ENCODE measurements at places on chromosomes 12 and 14. TPM values are rescaled to one million over a fixed set of nuclear protein-coding genes. Genes with fewer than 3 reads are reported as not detected.

- H3K4me3 ChIP-seq, result no peak overlapping the region
- H3K27ac ChIP-seq, result no peak overlapping the region
- peak; percentile 72 for DNase-seq
- H3K4me1 ChIP-seq, result no peaks in the 10 kb centered on the region
- no peaks in the 10 kb centered on the region for H3K36me3 ChIP-seq
- H3K27me3 ChIP-seq, result no peaks in the 10 kb centered on the region
Measured at GRCh38 chr12:31524791-31525495, 66.0 kb downstream of the DENND5B start.

GRCh38 chr12:104292872-104293794 is 10.4 kb upstream of the EID3 start:
- H3K27ac ChIP-seq, result peak overlapping the region; percentile 34
- H3K4me3 ChIP-seq, result no peak overlapping the region
- H3K4me1 ChIP-seq, result peaks cover 14% of the 10 kb centered on the region
- H3K36me3 ChIP-seq, result peaks cover 32% of the 10 kb centered on the region
- DNase-seq, result no peak
- no peaks in the 10 kb centered on the region for H3K27me3 ChIP-seq

Gene PIWIL1
- not detected for total RNA-seq

Gene BCL11B
- total RNA-seq, result under 0.01 TPM

- peaks cover 8% of the 10 kb centered on the region for H3K36me3 ChIP-seq
- peaks cover 11% of the 10 kb centered on the region for H3K4me1 ChIP-seq
- DNase-seq, result no peak
- H3K4me3 ChIP-seq, result no peak overlapping the region
- H3K27ac ChIP-seq, result no peak overlapping the region
Measured at GRCh38 chr12:7073946-7074345, 13.4 kb downstream of the C1S start.

DNA sequence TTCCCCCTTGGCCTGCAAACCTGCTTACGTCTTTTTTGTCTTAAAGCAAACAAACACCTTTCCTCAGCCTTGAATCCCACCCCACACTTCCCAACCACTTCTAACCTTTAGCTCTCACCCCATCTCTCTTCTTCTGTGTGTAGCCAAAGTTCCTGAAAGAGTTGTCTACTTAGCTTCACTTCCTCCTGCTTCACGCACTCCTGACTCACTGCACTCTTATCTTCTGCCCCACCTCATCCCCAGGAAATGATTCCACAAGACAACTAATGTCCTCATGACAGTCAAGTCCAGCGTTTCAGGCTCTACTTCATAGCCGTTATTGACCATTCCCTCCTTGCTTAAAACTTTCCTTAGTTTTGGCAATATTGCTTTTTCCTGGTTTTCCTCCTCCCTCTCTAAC is 22.4 kb downstream of the EIF2B2 start:
- no peaks in the 10 kb centered on the region for H3K4me1 ChIP-seq
- H3K4me3 ChIP-seq, result no peak overlapping the region
- H3K27me3 ChIP-seq, result no peaks in the 10 kb centered on the region
- DNase-seq, result peak; percentile 52

DNA sequence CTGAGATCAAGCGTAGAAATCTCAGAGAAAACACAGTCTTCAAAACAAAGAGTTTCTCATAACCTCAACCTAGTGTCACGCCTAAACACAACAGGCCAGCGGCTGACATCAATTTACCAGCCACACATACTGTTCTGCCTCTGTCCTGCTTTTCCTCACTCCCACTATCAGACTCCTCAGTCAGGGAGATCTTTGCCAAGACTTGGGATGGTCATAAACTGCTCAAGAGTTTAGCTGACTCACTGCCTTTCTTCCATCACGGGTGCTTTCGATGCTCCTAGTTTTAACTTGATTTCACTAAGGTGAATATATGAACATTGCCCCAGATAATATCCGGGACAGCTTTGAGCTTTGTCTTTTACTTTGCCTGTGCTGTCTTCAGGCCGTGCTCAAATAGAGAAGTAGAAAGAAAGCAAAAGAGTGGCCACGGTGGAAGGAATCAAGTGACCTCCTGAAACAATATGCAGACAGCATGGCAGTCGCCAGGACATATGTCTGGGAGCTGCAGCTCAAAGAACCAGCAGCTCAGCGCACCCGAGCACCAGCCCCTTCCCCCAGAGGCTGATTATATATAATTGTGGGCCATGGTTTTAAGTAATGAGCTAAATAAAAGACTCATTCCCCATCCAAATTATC is 12.1 kb downstream of the MDM1 start:
- no peaks in the 10 kb centered on the region for H3K27me3 ChIP-seq
- H3K27ac ChIP-seq, result no peak overlapping the region
- peak; percentile 56 for DNase-seq
- H3K36me3 ChIP-seq, result no peaks in the 10 kb centered on the region
- H3K4me3 ChIP-seq, result no peak overlapping the region

DNA sequence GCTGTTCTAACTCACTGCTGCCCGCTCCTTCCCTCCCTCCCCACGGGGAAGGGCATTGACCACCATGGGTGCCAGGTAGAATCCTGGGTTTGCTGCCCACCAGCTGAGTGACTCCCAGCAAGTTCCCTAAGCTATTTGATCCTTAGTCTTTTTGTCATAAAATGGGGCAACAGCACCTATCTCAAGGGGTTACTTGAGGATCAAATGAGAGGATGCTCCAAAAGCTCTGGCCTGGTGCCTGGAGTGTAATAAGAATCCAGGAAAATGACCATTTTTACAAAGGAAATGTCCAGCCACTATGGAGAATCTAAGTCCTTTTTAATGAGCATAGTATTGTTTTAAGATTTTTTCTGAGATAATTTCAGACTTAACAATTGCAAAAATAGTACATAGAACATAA is 61.4 kb upstream of the CMKLR1 start:
- H3K36me3 ChIP-seq, result no peaks in the 10 kb centered on the region
- no peak overlapping the region for H3K4me3 ChIP-seq
- no peak overlapping the region for H3K27ac ChIP-seq
- no peak for DNase-seq
- H3K27me3 ChIP-seq, result no peaks in the 10 kb centered on the region

DNA sequence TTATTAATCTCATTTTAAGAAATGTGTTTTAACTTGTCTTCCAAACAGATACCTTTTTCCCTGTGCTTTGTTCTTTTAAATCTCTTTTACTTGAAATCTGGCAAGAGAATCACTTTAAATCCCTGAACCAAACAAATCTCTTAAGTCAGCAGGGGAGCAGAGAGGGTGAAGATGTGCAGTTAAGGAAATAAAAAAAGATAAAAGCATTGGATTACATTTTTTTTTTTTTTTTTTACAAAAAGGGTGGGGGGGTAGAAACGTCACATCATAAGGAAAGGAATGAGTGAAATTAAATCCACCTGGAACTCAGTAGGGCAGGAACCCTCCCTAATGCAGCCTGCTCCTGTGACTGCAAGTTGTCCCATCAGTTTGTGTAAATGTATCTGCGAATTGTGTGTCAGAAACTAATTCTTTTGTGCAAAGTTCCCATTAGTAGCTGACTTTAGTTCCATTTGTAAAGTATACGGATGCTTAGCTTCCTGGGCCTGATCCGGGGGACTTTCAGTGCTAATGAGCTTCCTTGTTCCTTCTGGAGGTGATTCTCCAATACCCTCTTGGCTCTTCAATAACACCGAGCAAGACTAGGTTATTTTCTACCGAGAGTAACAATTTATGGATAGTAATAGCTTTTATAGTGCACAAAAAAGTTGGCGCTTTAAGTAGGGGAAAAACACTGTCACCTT is 1.5 kb downstream of the TTC6 start:
- no peak overlapping the region for H3K27ac ChIP-seq
- no peaks in the 10 kb centered on the region for H3K4me1 ChIP-seq
- no peak for DNase-seq
- no peaks in the 10 kb centered on the region for H3K36me3 ChIP-seq
- peaks cover 80% of the 10 kb centered on the region for H3K27me3 ChIP-seq
- H3K4me3 ChIP-seq, result no peak overlapping the region

Gene DAO
- total RNA-seq, result not detected

DNA sequence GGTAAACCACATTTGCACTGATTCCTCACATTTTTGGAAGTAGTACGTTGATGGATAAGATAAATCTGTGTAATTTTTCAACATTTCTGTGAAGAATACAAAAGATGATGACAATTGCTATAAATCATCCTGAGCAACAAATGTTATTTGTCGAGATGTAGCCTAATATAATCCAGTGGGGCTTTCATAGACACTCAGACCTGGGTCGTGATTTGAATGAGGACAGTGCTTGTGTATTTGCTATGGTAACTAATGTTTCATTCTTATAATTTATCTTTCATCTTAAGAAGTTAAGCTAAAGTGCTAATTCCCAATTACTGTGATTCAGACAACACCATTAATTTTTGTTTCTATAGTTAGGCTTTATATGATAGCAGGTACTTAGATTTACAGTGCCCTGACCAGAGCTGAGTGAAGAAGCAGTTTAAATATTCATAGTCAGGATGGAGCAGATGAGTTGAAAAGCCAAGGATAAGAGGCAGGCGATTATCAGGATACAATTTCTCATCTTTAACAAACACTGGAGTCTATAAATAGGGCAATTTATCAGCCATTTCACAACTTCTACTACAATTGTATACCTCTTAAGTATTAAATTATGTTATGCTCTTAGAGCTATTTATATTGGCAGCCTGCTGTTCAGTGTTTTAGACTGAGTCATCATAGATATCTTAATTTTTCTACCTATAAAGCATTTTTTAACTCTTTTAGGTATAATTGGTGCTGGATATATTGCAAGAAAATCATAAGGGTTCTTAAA is 359.9 kb downstream of the TRHDE start:
- no peaks in the 10 kb centered on the region for H3K27me3 ChIP-seq
- H3K4me1 ChIP-seq, result no peaks in the 10 kb centered on the region
- DNase-seq, result peak; percentile 33
- no peaks in the 10 kb centered on the region for H3K36me3 ChIP-seq

All from fibroblast of lung (primary cell).